Epithelial cell of prostate (primary cell): ENCODE measurements at places on chromosomes 6 and 20.

- no peak for DNase-seq
These were observed 12.0 kb downstream of the PGK2 start for GRCh38 chr6:49775043-49775442.

- no peak for DNase-seq
These were observed 98.4 kb downstream of the MRPL14 start for GRCh38 chr6:44028789-44029310.

DNA sequence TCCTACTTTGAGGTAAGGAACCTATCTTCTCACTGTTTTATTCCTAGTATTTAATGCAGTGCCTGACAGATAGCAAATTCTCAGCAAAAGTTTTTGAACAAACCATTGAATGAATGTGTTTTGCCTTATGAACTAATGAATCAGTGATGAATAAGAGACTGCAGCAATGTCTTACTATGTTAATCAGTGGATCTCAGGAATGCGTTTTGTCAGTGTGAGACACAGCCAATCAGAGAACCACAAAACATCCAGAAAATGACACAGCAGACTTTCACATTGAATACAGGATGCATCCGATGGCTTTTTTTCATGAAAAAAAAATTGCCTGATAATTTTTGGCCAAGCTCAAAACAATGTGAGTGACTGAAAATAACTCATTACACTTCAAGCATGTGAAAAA, 270.5 kb downstream of the BMP2 start:
- DNase-seq: no peak

DNA sequence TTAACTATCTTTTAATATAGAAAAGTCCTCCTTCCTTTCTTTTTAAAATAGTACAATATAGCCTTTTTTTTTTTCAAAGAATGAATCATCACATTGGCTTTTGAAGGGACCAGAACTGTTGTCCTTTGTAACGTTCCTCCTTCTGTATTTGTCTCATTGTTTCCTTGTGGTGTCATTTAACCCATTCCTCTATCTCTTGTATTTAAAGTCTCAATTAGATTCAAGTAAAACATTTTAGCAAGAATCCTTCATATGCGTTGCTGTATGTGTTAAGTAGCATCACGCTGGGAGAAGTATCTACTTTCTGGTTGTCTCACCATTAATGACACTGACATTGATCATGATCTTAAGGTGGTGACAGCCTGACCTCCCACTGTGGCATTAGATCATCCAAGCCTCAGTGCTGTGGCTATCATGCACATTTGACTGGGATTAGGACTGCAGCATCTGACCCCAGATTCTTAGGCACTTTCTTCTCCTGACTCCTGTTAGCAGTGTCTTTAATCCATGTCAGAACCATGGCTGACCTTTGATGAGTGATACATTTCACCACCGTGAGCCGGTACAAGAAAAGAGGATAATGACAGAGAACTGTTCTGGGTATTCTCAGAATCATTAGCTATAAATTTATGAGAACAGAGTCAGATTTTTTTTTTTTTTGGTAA, 67.5 kb upstream of the TFB1M start:
- no peak for DNase-seq

GRCh38 chr6:2477666-2478065, 232.3 kb upstream of the GMDS start:
- DNase-seq: no peak

- no peak for DNase-seq
These were observed 20.4 kb downstream of the TAF11 start for GRCh38 chr6:34867484-34867883.

DNA sequence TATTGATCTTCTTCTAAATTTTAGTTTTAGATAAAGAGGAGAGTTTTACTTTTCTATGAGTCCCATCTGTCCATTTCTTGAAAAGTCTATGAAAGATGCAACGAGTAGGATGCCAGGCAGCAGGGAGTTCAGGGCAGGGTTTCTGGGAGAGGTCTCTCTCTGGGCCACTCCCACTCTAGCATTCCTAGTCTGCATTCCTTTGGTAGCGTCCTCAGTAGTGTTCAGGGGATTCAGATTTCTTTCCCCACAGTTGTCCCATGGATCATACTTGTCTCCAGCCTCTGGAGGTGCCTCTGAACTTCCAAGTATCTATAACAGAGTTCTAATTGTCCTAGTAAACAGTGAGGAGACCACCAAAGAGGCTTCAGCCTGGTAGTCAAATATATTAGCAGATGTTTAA, 225.3 kb downstream of the RIMS1 start:
- DNase-seq: no peak

DNA sequence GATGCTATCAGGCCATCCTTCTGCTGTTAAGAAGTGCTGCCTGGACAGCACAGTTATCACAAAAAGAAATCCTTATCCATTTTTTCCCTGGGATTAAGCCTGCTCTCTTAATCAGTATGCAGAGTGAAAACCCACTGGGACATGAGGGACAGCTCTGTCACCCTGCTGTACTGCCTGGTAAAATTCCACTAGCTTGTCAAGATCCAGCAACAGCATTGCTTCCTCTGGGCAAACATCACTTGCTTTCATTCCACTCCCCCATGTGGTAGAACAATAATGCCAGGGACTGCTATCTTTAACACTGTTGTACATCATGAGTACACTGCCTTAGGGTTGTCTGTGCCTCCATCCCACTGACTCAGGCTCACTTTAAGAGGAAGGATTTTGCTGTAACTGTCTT, 331.3 kb downstream of the KIF16B start:
- no peak for DNase-seq

DNA sequence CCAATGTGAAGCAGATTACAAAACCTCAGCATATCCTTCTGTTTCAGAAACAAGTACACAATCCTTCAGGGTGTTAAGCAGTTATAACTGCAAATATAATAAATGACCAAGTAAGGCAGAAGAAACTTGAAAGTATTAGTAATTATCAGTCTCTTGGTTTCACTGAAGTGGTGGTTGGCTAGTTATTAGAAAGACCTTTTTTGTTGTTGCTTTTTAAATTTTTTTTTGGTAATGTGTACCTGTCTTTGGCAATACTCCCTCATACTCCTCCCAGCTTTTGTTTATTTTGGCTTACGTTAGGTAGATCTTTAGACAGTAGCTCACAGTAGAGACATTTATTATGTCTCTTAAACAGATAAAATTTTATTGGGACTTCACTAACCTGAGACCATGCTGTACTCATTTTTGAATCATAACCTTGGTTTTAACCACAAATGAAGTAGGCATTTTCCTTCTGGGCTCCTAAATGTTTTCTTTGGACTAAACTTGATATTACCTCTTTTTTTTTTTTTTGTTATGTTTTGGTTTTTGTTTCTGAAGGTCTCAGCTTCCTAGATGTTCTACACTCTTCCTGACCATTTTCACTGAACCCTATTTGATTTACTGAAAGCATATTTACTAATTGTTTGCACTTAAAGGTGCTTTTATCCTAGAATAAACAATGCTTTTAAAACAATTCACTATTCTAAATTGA, 6.4 kb downstream of the CD2AP start:
- peak; percentile 56 for DNase-seq

- DNase-seq: no peak
These were observed 52.1 kb downstream of the CD2AP start for GRCh38 chr6:47529734-47530133.

- no peak for DNase-seq
These were observed 44.9 kb upstream of the CEP85L start for GRCh38 chr6:118696271-118696670.

GRCh38 chr6:89574910-89575561, 63.5 kb downstream of the LYRM2 start:
- no peak for DNase-seq

DNA sequence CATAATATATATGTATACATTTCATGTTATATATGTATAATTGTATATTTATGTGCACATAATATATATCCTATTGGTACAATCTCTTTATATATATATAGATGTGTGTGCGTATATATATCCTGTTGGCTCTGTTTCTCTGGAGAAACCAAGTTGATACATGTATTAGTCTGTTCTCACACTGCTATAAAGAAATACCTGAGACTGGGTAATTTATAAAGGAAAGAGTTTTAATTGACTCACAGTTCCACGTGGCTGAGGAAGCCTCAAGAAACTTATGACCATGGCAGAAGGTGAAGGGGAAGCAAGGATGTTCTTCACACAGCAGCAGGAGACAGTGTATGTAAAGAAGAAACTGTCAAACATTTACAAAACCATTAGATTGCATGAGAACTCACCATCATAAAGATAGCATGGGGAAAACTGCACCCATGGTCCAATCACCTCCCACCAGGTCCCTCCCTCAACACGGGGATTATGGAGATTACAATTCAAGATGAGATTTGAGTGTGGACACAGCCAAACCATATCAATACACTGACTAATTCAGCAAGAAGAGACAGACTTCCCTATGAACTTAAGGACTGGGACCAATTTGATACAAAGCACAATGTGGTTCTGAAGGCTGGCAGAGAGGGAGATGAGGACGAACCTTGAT, 14.0 kb downstream of the CST3 start:
- no peak for DNase-seq

GRCh38 chr6:153790876-153791473, 248.1 kb upstream of the OPRM1 start:
- no peak for DNase-seq

GRCh38 chr6:72811971-72812421, 190.1 kb downstream of the KCNQ5 start:
- DNase-seq: no peak

DNA sequence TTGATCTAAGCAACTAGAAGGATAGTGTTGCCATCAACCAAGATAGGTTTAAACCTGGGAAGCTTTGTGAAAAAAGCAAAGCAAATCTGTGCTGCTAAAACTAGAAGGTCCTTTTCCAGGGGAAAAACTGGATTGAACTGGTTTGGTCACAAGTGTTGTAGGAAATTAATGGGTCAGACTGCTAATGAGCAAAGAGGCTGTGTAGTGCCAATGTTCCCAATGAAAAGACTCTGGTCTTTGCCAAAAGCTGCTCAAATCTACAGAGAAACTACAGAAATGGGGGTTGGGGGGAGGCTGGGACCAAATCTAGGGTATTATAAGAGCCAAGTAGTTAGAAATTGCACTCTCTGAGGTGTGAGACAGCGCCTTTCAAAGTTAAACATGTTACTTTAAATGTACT, 85.0 kb downstream of the PLCG1 start:
- no peak for DNase-seq

- DNase-seq: no peak
These were observed 147.2 kb upstream of the EYA4 start for GRCh38 chr6:133093956-133094355.

GRCh38 chr6:41161380-41161779, 1.5 kb downstream of the TREM2 start:
- DNase-seq: no peak

DNA sequence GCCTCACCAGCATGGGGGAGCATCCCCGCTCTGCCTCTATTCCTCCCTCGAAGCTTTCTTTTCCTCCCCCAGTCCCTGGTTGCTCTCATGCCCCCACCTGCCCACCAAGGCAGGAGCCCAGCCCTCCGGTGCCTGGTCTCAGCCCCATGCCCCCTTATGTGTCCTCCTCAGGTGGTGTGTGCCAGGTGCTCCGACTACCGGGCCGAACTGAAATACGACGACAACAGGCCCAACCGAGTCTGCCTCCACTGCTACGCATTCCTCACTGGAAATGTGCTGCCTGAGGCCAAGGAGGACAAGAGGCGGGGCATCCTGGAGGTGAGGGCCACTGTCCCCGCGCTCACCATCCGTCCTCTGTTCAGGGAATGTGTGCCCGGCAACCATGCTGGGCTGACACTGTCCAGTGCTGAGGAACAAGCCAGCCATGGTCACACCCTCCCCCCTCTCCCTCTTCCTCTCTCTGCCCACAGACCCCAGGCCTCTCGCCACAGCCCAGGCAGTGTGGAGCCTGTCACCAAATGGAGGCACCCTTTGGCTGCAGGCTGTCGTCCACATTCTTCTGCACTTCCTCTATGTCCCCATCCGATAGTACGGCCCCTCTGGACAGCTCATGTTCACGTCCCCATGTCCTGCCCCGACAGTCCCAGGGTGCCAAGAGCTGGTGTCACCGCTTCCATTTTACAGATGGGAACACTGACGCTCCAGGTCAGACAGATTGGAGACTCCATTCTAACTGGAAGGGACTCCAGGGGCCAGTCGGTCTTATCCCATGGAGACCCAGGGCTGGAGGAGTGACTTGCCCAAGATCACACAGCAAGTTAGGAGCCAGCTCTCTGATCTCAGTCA, 20.4 kb downstream of the FGD2 start:
- no peak for DNase-seq

- no peak for DNase-seq
These were observed 492.4 kb upstream of the MARCKS start for GRCh38 chr6:113364766-113365165.

- no peak for DNase-seq
These were observed 68.7 kb upstream of the STMND1 start for GRCh38 chr6:17032988-17033634.

DNA sequence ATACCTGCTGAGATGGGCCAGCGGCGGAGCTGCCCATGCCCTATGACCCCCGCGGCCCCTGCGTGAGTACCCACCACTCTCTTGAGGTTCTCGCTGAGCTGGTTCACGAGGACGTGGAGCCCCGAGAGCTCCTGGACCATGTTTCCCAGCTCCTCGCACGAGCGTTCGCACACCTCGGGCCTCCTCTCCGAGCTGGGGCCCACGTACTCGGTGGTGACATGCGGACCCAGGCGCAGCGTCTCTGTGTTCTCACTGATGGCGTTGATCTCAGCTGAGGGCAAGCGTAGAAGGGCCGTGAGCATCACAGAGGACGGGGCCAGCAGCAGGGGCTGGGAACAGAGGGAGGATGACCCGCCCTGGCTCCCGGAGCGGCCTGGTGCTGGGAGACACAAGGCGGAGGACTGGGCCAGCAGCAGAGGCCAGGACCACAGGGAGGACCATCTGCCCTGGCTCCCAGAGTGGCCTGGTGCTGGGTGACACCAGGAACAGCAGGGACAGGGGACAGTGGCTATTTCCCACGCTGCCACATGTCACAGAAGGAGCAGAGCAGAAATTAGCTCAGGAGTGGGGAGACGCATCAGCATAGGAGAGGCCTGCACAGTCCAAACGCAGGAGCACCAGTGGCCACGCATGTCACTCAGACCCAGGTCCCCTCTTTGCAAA, 11.8 kb downstream of the THBS2 start:
- DNase-seq: no peak

DNA sequence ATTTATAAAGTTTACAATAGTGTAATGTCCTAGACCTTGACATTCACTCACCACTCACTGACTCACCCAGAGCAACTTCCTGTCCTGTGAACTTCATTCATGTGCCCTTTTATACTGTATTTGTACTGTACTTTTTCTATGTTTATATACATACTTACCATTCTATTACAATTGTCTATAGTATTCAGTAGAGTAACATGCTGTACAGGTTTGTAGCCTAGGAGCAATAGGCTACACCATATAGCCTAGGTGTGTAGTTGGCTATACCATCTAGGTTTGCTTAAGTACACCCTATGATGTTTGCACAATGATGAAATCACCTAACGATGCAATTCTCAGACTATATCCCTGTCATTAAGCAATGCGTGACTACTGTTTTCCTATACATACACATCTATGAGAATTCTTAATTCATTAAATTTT, 17.5 kb downstream of the EDEM2 start:
- DNase-seq: no peak

GRCh38 chr6:131367206-131367873, 205.7 kb upstream of the ARG1 start:
- DNase-seq: no peak

GRCh38 chr20:8527998-8528723, 396.1 kb downstream of the PLCB1 start:
- DNase-seq: peak; percentile 2

- no peak for DNase-seq
These were observed 137.6 kb downstream of the UST start for GRCh38 chr6:148884461-148884860.
